ENCODE measurements at places on chromosomes 5 and 9.

GRCh38 chr5:159459132-159459627 is 128.9 kb upstream of the IL12B start:
- DNase-seq: no peak

DNA sequence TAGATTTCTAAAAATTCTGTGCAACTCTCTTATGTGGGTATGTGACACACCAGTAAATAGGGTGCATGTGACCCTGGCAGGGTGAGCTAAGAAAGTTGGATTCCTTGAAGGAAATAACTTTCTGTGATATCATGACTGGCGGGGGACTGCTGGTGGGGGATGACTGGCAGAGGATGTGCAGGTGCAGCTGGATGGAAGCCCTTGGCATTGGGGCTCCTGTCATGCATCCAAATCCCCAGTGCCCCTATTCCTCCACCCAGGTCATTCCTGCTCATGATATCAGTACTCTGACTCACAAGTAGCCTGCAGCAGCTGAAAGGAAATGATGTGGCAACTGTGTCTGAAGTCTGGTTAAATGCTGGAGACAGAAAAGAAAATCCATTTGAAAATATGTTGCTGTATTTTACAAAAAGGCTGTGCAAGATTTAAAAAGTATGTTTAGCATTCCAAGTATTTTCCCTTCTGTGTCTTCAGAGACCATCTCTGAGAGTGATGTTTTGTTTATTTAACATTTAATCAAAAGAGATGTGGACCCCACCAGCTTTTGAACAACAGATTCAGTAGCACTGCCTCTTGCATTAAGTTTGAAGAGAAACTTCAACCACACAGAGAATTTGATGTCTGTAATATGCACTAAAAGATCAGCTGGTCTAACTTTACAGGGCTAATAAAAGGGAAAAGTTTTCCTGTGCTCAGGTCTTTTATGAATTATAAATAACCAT is 17.9 kb upstream of the ZSWIM6 start:
- DNase-seq: no peak

DNA sequence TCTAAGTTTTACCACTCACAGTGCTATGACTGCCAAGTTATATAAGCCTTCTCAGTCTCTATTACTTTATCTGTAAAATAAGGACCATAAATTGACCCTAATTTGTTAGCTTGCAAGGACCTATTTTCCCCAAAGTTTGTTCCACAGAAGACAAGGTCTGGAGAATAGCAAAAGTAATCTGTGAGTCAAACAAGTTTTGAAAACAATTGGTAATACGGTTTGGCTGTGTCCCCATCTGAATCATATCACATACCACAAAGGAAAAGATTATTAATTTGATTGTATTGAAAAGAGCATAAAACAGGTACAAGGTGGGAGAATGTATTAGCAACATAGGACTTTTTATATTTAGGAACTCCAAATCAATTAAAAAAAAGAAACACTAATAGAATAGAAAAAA is 124.0 kb upstream of the TARS1 start:
- DNase-seq: no peak

DNA sequence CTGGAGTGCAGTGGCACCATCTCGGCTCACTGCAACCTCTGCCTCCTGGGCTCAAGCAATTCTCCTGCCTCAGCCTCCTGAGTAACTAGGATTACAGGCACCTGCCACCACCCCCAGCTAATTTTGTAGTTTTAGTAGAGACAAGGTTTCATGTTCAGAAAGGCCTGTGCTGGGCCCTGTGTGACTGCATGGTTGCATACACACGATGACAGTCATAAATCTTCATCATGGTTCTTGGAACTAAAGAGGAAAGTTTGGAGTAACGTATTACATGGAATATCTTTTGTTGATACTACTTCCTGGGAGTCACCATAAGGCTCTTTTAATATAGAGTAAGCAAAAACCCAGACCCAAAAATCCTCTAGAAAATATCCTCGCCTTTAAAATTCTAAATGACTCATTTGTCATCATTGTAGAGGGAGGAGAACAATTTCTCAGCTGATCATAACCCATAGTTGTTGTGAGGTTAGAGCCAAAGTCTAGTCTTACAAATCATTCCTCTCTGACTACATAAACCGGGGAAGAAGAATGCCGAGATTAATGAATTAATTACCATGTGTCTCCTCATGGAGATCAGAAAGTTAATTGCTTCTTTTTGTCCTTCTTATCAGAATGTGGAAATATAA is 47.0 kb downstream of the KLF9 start:
- DNase-seq: no peak

Measured in activated T-cell treated with anti-CD3 and anti-CD28 coated beads for 1 hour (primary cell).